ENCODE measurements at places on chromosomes 12 and 14. TPM values are rescaled to one million over a fixed set of nuclear protein-coding genes. Genes with fewer than 3 reads are reported as not detected.

DNA sequence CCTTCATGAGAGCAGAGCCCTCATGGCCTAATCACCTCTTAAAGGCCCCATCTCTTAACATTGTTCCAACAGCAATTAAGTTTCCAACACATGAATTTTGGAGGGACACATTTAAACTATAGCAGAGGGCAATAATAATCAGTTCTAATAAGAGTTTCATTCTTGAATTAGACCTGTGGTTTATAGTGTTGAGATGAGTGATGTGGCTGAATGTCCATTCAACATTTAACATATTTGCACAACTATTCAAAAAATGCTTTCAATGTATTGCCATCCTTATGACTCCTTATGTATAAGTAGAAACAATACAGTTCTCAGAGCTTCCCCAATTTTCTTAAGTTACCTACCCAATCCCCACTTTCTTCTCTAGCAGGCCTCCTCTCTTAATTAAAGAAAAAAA lies 21.5 kb downstream of the KLHL28 start:
- no peak for DNase-seq

The IKBIP gene
- total RNA-seq: 57.8 TPM

- DNase-seq: no peak
These were observed 20.0 kb downstream of the PTHLH start for GRCh38 chr12:27952510-27952909.

- no peak for DNase-seq
These were observed 145.7 kb downstream of the CHST11 start for GRCh38 chr12:104602406-104602805.

The SLC6A13 gene
- not detected for total RNA-seq

The NXPH4 gene
- 0.88 TPM for total RNA-seq

DNA sequence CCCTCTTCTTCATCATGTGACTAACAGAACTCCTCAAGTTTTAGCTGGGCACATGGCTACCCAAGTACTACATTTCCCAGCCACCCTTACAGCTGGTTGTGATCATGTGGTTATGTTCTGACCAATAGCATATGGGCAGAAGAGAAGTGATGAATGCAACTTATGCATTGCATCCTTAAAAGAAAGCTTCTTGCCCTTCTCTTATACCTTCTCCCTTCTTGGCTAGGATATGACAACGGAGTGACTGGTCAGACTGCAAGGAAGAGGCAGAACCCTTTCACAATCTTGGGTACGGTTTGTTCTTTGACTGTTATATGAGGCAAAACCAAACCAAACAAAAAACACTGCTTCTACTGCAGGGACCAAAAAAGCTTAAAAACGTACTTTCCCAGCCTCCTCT lies 66.5 kb upstream of the MAX start:
- peak; percentile 62 for DNase-seq

- DNase-seq: no peak
These were observed 486.2 kb downstream of the MED13L start for GRCh38 chr12:115791331-115791730.

- no peak for DNase-seq
These were observed 30.5 kb downstream of the PUS7L start for GRCh38 chr12:43728117-43728516.

DNA sequence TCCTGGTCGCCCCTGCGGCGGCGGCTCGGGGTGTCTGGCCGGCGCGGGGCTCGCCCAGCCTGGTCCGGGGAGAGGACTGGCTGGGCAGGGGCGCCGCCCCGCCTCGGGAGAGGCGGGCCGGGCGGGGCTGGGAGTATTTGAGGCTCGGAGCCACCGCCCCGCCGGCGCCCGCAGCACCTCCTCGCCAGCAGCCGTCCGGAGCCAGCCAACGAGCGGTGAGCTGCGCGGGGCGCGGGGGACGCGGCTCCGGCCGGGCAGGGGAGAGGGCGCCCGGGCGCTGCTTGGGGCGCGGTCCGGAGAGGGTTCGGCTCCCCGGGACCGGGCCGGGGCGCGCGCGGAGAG lies at the start of gene LGALS3:
Gene LGALS3, plus strand, starts transcription at position 167 of the 342 bp plus-strand sequence. CDS start 8,122 bp downstream, outside the sequence.
- peak; percentile 97 for DNase-seq

DNA sequence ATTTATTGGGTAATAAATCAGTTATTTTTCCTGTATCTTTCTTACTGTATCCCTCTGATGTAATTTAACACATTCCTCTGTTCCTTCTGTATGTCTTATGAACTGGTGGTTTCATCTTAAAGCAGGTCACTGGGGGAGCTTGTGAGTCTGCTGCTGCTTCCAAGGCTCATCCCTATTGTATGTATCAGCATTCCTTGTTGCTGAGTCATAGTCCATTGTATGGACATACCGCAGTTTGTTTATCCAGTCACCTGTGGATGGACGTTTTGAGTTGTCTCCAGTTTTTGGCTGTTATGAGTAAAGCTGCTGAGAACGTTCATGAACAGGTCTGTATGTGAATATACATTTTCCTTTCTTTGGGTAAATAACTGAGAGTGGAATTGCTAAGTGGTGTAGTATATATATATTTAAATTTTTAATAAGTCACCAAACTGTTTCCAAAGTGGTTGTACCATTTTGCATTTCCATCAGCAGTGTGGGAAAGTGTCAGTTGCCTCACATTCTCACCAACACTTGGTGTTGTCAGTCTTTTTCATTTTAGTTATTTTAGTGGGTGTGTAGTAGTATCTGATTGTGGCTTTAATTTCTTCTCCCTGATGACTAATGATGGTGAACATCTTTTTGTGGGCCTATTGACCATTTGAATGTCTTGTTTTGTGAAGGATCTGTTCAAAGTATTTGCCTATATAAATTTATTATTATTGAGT lies 82.7 kb downstream of the BEGAIN start:
- no peak for DNase-seq

The SYNDIG1L gene
- total RNA-seq: not detected

DNA sequence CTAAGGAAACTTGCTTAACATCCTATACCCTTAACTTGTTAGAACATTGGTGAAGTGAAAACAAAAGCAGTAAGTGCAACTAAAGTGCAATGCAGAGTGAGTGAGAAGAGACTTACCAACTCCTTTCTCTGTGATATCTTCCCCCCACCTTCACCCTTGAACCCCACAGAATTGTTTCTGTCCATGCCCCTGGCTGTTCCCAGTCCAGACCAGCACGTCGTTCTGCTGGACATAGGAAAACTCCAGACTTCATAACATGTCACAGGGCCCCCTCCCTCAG lies 91.9 kb downstream of the DAD1 start:
- no peak for DNase-seq

GRCh38 chr14:96055065-96055752 lies 16.0 kb downstream of the C14orf132 start:
- DNase-seq: peak; percentile 79

- no peak for DNase-seq
These were observed 1122.7 kb upstream of the ATXN7L3B start for GRCh38 chr12:73414926-73415325.

DNA sequence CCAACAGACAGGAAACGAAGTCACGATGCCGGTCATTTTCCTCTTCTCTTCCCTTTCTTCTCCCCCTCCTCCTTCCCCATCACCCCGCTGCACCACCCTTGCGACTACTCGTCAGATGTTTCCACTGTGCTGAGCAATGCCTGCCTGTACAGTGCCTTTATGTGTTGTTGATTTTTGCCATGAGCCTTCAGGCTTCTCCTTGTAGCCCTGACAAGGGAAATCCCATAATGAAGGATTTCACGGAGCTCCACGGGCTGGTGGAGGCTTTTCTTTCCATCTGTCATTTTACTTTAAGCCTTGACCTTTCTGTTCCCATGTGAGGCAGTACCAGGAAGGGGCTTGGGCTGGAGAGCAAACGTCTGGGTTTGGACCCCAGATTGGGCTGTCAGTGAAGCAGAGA lies 28.7 kb upstream of the CCND2 start:
- DNase-seq: no peak

DNA sequence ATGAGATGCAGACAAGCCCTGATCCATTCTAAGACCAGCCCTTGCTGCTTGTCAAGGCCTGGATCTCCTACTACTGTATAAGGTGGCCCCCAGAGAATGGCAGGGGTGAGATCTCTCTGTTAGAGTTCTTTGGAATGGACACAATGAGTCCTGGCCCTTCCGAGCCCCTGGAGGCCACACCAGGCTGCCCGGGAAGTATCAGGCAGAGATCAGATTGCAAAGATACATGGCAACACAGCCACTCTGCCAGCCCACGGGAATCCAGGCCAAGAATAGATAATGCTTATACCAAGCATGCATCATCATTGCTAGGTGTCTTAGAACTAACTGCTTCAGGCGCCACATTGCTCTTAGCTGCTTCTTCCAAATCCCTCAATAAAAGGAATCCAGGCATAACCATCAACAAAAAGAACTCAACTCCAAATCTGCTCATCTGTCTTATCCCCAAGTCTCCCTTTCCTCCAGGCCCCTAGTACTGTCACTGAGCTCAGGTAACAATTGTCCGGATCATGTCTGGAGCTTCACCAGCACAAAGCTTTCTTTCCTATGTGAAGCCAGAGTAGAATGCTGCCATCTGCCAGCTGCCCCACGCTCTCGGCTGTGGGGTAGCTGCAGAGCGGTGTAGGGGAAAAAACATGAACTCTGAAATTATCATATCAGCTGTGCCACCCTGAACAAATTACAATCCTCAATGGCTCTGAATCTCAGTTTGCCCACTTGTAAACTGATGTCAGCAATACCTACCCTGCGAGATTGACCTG lies 5.5 kb upstream of the VASH1 start:
- no peak for DNase-seq

- DNase-seq: no peak
These were observed 1359.5 kb downstream of the AACS start for GRCh38 chr12:126424696-126425095.

The CLEC4D gene
- total RNA-seq: not detected

The TMED10 gene
- total RNA-seq: 306 TPM

The KRT7 gene
- 27.9 TPM for total RNA-seq

The C12orf43 gene
- 11.8 TPM for total RNA-seq

DNA sequence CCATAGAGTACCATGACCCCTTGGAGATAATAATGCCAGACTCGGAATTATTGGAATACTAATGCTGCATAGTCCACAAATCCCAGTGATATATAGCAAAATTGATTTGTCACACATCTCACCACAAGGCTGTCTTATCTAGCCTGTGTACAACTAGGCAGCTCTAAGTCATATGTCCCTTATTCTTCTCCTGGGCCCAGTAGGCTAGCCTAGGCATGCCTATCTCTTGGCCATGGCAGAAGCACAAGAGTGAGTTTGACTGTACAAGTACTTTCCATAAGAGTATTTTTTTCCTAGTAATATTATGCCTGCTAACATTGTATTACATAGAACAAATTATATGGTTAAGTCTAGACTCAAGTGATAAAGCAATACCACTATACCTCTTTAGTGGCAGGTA lies 1122.1 kb upstream of the SEL1L start:
- DNase-seq: no peak

DNA sequence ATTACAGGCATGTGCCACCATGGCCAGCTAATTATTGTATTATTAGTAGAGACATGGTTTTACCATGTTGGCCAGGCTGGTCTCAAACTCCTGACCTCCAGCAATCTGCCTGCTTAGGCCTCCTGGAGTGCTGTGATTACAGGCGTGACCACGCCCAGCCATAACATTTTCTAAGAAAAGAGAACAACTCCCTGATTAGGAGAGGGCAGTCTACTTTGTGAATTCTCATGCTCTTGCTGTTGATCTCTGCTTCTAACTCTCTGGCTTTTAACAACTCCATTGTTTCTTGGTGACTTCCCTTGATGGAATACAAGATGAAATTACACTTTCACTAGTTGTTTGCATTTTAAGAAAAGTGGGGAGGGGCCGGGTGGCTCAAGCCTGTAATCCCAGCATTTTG lies 33.6 kb downstream of the SSH1 start:
- DNase-seq: no peak

- DNase-seq: peak; percentile 85
These were observed 36.3 kb downstream of the LIMA1 start for GRCh38 chr12:50246873-50247612.

- no peak for DNase-seq
These were observed 19.8 kb upstream of the DHRS7 start for GRCh38 chr14:60184905-60185555.

The DACT1 gene
- total RNA-seq: 74.8 TPM

The ARMH4 gene
- total RNA-seq: 14.1 TPM

The NANOG gene
- under 0.01 TPM for total RNA-seq

GRCh38 chr12:53230108-53230845 lies 1.7 kb downstream of the RARG start:
- peak; percentile 19 for DNase-seq

The DNAI7 gene
- total RNA-seq: 0.29 TPM

The HCFC2 gene
- total RNA-seq: 27.7 TPM

DNA sequence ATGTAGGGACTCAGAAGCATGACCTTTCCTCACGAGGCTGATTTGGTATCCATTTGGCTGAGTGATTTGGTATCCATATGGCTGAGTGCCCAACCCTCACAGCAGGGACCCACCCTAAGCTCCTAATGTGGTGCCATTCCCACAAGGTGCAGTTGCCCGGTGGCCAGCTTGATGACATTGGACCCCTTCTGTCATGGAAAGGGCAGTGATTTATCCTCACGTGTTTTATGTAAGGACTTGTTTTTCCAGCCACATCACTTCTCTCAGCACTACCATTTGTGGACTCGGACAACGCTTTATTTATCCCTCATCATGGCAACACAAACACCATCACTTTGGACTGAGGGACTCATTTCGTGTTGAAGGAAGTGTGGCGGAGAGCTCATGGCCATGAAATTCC lies 8.5 kb upstream of the CDC42BPB start:
- DNase-seq: no peak

DNA sequence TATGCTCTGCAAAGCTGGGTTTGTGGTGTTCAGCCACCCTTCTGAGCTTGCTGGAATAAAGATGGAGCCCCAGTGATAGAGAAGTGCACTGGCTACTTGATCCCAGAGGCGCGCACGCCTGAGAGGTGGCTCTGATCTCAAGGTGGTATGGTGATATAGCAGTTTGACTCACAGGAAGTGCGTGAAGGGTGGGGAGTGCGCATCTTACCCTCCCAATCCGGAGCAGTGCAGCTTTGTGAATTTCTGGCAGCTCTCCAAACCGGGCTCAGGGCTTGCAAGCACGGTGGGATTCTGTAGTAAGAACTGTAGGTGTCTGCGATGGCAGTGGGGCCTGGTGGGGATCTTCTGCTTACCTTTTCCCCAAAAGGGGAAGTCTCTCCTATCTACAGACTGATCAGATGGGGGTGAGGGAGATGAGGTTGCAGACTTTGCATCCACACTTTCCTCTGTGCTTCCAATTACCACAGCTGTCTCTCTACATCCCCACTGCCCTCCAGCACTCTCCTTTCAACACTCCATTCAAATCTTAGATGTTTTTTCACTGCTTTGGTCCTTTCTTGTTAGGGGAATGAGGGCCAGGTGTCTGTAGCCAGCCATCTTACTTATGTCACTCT lies 197.4 kb upstream of the SLC38A2 start:
- DNase-seq: no peak

The RTL1 gene
- not detected for total RNA-seq

GRCh38 chr12:113322343-113322742 lies 12.6 kb downstream of the SLC8B1 start:
- peak; percentile 92 for DNase-seq

The PRH2 gene
- not detected for total RNA-seq

The SYCP3 gene
- 0.88 TPM for total RNA-seq

The ST8SIA1 gene
- total RNA-seq: 6.2 TPM

The TAS2R30 gene
- total RNA-seq: 9.7 TPM

GRCh38 chr12:123478762-123479161 lies 20.8 kb downstream of the SNRNP35 start:
- peak; percentile 94 for DNase-seq

- DNase-seq: peak; percentile 26
These were observed 1.5 kb upstream of the IGF1 start for GRCh38 chr12:102481705-102482425.
